COR-L47 (cell line): ENCODE measurements at places on chromosomes 12 and 14.

DNA sequence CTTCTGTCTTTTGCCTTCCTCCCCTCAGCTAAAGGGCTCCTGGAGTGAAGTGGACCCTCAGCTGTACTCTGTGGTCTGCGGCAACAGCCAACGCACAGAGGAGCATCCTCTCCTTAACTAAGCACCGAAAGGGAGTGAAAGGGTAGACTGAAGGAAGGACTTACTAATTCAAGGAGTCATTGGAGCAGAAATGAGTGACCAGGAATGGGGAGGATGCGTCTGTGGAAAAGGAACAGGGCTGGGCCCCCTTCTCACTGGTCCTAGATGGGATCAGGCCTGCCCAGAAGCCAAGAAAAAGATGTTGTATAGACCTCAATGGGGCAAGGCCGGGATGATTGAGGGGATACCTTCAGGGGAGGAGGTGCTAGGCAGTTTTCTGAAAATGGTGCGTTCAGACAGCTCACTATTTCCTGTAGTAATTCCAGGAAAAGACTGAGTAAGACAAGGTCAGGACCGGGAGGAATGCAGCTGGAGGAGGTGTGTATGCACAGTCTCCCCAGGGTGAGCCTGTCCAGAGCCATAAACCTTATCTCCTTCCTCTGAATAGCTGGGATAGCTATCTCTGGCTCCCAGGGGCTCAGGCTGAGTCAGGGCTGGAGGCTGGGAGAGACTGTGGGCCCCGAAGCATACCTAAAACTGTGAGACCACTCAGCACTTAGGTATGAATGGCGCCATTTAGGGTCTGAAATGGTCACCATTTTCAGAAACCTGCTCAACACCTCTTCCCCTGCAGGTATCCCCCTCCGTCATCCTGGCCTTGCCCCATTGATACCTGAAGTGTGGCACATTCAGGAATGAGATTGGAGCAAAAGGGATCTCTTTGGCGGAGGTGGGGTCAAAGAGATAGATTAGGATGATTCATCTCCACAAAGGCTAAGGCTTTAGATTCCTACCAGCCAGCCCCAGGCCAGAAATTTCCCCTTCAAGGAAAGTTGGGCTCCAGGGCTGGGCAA is 20.2 kb upstream of the KRT8 start:
- no peak for DNase-seq

GRCh38 chr14:36070031-36070719 is 106.3 kb downstream of the PTCSC3 start:
- peak; percentile 81 for DNase-seq

DNA sequence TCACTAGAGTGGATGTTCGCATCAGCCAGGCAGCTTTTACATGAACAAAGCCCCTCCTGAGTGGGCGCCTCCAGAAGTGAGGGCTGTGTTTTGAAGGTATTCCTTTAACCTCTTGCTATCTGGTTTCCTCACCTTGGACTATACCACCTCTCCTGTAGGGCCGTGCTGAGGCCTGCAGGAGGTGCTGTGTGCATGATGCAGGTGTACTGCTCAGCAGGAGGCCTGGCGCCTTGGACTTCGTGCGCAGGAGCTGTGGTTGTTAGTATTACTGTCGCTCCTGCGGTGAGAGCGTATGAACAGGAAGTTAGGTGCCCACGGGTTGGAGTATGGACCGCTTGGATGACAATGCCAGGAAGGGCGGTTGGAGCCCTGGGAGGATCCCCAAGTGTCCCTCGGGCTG is 130.7 kb downstream of the TSPAN9 start:
- DNase-seq: no peak

DNA sequence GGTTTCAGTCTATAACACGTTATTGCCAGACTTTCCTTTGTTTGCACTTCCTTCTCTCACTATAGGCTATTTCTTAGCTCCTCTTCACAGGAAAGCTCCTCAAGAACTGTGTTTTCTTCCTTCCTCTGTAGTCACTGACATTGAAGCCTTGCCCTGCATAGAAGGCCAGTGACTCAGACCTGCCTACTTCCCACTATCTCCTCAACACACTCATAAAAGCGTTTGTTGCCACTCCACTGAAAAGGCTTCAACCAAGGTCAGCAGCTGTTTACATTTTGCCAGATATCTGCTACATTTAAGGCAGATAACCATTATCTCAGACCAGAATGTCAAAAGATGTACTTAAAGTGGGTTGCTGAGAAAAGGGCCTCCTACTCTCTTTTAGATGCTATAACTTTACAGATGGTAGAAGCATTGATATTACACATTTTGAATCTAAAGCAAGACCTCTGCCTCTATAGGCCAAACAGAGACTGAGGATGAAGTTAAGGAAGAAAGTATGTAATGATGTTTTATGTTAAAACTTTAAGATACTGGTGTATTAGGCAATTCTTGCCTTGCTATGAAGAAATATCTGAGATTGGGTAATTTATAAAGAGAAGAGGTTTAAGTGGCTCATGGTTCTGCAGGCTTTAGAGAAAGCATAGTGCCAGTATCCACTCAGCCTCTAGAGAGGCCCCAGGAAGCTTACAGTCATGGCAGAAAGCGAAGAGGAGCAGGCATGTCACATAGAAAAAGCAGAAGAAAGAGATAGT is 233.3 kb upstream of the FLRT2 start:
- DNase-seq: no peak

DNA sequence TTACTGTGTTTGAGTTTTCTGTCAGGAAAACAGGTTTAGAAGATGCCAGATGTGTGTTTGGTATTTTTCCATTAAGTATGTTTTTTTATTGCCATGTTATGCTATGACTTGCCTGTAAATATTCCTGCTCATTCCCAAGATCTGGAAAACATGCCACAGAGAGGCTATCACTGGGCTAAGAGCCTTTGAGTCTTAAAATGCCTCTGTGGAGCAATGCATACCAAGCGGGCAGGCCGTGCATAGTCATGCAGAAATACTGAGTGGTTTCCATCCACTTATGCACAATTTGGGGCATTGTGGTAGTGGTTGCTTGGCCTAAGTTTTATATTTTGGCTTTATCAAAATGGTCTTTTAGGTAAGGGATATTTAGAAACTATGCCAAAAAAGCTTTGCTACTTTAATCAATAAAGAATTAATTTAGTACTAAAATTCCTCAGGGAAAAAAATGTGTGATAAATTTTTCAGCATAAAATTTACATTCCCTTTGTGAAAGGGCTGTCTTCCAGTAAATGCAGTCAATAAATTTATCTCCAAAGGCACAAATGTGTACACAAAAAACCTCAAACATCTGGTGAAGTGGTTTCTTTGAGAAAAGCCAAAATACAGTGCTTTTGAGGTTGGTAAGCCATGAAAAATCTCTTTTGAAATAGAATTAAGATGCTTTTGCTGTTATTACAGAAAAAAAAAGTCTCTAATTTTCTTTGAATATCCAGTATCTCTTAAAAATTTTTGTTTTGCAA is 341.3 kb upstream of the FBXO33 start:
- DNase-seq: no peak

DNA sequence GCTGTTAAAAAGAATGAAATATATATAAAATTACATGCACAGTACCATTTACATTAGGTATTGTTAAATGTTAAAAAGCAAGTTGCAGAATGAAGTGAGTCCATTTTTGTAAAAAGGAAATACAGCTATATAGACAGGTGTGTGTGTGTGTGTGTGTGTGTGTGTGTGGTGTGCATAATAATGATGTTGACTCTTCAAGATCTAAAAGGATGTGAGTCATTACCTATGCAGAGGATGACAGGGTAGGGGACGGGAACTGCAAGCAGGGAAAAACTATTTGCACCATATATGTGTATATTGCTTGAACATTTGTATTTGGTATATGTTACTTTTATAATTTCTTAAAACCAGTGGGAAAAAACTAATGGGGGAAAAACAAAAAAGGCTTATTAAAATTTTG is 3.1 kb downstream of the C14orf39 start:
- no peak for DNase-seq

GRCh38 chr12:131002216-131002631 is 48.5 kb downstream of the ADGRD1 start:
- DNase-seq: no peak

DNA sequence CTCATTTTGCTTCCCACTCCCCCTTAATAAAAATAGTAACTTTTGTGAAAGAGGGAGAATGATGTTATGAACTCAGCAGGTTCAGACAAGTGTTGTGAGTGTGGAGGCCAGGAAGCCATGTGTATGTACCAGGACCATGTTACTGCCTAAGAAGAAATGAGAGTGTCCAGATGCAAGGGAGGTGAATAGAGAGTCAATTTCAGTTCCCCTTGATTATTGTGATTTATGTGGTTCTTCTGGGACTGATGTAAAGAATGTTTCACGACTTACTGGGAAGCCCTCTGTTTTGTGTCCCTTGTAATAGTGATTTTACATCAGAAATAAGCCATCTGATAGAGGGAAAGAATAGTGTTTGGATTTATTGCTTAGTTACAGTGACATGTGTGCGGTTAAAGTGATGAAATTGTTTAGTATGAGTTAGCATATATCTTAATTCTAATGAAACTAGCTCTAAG is 32.5 kb downstream of the FBXO34 start:
- no peak for DNase-seq

GRCh38 chr12:52335598-52336262 is 14.5 kb upstream of the KRT83 start:
- DNase-seq: peak; percentile 94

GRCh38 chr12:96876966-96877365 is 30.1 kb upstream of the NEDD1 start:
- no peak for DNase-seq

- DNase-seq: no peak
Measured at GRCh38 chr12:6606331-6607131, 648 bp downstream of the CHD4 start.

DNA sequence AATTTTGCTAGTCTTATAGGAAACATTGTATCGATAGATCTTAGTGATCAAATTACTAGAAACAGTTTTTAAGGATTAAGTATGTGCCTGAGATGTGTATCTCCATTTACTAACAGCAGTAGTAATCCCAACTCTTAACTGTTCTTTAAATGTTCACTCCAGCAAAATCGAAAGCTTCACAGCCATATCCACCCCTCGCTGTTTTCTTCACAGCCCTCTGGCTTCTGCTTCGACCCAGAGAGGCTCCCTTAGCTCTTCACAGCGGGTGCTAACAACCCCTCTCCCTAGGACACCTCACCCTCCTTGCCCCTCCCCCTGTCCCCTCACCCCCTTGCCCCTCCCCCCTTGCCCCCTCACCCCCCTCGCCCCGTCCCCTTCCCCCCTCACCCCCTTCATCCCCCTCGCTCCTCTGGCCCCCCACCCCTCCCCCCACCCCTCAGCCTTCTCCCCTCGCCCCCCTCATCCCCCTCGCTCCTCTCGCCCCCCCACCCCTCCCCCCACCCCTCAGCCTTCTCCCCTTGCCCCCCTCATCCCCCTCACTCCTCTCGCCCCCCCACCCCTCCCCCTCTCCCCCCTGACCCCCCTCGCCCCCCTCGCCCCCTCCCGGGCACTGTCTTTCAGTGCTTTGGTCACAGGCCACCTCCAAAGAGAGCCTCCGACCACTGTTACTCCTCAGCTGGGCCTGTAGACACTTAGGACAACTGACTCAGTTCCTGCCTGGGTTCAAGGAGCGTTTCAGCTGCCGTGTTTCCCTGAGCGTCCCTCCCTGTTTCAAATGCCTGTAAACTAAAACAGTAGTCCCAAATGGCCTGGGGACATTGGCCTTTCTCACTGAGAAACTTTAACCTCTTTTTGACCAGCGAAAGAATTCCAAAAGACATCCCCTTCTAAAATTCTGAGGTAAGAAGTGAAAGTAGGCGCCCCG is 46.0 kb upstream of the DYNC1H1 start:
- no peak for DNase-seq

- no peak for DNase-seq
Measured at GRCh38 chr14:19743256-19743655, at the start of gene OR4Q3. Gene OR4Q3 (plus strand): TSS chr14:19743571.

- DNase-seq: no peak
Measured at GRCh38 chr14:33918256-33918655, 32.6 kb downstream of the EGLN3 start.

GRCh38 chr12:53048033-53048779 is 1.7 kb upstream of the TNS2 start:
- peak; percentile 22 for DNase-seq

GRCh38 chr12:3271639-3272038 is 194.5 kb downstream of the TSPAN9 start:
- DNase-seq: no peak

DNA sequence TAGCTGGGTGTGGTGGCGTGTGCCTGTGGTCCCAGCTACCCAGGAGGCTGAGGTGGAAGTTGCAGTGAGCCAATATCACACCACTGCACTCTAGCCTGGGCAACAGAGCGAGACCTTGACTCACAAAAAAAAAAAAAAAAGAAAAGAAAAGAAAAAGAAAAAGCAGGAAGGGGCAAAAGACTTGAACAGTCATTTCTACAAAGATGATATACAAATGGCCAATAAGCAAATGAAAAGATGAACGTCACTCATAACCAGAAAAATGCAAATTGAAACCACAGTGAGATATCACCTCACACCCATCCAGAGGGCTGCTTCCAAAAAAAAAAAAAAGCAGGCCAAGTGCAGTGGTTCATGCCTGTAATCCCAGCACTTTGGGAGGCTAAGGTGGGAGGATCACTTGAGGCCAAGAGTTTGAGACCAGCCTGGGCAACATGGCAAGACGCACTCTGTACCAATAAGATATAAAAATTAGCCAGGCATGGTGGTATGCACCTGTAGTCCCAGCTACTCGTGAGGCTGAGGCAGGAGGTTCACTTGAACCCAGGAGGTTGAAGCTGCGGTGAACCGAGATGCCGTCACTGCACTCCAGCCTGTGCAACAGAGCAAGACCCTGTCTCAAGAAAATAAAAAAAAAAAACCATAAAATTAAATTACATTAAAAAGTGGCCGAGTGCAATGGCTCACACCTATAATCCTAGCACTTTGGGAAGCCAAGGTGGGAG is 20.5 kb downstream of the UBC start:
- DNase-seq: no peak

- no peak for DNase-seq
Measured at GRCh38 chr12:21509768-21510167, 8.2 kb downstream of the GOLT1B start.

DNA sequence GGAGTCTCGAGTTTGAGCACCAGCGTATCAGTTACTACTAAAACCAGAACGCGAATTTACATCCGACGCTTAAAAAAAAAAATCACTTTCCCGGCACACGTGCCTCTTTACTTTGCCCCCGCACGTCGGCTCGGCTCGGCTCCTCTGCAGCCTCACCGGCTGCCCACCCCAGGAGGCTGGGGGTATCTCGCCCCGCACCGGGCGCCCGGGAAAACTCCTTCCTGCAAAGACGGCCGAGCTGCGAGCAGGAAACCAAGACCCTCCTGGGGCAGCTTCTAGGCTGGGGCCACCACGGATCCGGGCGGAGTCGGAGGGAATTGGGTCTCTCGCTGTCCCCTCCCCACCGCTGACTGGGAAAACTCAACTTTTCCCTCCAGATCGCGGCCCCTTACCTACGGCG is 610 bp downstream of the VSIG10 start:
- DNase-seq: no peak

DNA sequence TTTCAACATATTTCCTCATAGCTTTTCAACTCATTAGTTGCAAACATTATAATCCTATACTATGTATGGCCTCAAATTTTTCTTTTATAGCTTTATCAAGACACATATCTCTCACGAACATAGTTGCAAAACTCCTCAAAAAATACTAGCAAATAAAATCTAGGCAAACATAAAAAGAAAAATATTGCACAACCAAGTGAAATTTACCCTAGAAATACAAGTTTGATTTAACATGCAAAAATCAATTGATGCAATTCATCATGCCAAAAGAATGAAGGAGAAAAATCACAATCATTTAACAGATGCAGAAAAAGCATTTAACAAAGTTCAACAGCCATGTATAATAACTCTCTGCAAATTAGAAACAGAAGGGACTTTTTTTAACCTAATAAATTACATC is 33.3 kb upstream of the KCNH5 start:
- DNase-seq: no peak

GRCh38 chr12:6643569-6644256 is 3.5 kb downstream of the ACRBP start:
- no peak for DNase-seq

GRCh38 chr14:53570411-53571387 is 385.9 kb downstream of the BMP4 start:
- no peak for DNase-seq
